ENCODE measurements at places on chromosomes 11 and 22.

DNA sequence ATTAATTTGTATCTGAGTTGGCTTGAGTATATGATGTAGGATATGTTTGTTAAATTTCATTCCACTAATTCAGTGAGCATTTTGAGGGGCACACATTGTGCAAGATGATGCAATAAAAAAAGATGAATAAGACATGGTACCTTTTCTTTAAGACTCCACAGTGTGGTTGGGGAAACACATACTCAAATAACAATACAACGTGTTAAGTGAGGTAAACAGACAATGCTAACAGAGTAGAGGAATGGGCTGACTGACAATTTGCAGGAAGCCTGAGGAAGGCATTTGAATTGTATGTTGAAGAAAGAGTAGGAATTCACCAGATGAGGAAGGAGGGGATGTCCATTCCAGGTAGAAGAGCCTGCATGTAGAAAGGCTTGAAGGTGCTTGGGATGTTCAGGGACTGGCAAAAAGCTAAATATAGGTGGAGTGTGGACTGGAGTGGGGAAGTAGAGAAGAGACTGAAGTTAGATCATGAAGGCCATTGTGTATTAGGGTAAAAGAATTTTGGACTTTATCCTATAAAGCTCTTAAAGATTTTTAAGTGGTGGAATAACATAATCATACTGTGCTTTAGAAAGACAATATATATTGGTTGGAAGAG, 6.8 kb downstream of the RNF169 start:
- no peak for DNase-seq

- DNase-seq: no peak
Measured at GRCh38 chr11:15585602-15586331, 471.0 kb downstream of the INSC start.

DNA sequence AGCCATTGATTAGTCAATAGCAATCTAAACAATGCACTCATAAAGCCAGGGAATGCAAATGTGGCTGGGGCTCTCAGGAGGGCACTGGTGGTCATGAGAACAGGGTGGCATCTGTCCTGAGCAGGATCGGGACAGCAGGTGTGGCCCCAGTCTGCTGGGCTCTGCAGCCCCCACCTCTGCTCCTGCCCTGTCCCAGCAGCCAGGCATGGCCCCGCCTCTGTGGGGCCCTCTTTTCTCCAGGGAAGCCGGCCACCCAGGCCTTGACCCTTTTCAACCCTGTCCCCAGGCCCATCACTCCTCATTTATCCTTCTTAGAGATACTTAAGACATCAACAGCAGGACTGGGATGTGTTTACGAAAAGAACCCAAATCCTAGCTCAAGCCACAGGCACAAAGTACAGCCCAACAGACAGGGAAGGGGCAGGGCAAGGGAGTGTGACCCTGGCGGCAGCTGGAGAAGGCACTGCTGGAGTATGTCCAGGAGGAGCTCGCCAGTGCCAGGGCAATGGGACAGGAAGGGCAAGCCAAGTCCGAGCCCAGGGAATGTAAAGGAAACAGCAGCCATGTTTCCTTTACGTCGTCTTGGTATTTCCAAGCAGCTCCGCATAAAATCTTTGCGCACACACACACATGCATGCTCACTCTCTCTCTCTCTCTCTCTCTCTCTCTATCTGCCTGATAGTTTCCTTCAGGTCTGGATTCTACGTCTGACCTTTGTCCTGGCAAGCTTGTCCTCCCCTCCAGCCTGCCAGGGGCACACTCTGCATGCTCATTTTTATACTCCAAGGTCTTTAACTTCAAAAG, 59.9 kb downstream of the DGCR2 start:
- no peak for DNase-seq

- DNase-seq: peak; percentile 56
Measured at GRCh38 chr11:118910309-118911112, 15.2 kb downstream of the BCL9L start.

GRCh38 chr11:126546191-126546590, 190.7 kb downstream of the ST3GAL4 start:
- no peak for DNase-seq

Data from activated CD4-positive, alpha-beta T cell treated with anti-CD3 and anti-CD28 coated beads, Interleukin-2, amount 50 U/mL, for 4 hours (primary cell).